ENCODE measurements at places on chromosomes 3 and 15.
A peak's percentile ranks its signal among the peaks of the same experiment; 100 is the strongest.

GRCh38 chr3:65854606-65855304, 184.0 kb downstream of the MAGI1 start:
- no peak for DNase-seq

- no peak for DNase-seq
Measured at GRCh38 chr15:79977431-79978054, 6.5 kb upstream of the BCL2A1 start.

- no peak for DNase-seq
Measured at GRCh38 chr3:43624619-43625305, 3.0 kb upstream of the ANO10 start.

DNA sequence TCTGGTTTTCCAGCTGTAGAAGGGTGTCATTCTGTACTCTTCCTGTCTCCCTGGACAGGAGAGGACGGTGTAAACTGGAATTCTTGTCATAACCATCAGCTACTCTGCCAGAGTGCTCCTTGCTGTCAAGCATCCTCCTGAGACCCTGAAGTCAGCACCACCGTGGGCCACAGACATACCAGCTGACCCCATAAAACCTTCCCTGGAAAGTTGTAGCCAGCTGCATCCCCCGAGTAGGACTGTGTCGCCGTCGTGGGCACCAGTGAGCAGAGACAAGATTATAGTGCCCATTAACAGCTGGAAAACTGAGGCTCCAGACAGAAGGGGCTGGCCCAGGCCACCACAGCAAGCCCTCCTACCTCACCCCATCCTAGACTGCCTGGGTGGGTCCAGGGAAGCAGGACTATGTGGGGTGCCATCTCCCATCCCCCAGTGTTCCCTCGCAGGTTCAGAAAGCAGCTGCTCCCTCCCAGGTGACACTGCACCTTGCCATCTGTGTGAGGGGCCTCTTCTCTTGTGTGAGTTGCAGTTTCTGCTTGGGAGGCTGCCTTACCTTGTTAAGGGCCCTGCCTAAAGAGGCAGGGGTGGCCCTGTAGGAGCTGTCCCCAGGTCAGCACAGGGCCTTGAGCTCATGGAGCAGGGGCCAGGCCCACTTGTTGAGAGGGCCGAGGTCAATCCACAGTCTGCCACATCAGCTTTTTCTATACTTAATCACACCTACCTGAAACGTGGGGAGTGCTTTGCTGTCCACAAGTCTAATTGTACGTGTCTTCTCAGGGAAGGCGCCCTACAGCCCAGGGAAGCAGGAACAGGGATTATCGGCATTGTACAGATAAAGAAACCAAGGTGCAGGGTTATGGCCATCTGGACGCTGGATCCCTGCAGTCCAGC, 191.9 kb upstream of the LINGO1 start:
- no peak for DNase-seq

DNA sequence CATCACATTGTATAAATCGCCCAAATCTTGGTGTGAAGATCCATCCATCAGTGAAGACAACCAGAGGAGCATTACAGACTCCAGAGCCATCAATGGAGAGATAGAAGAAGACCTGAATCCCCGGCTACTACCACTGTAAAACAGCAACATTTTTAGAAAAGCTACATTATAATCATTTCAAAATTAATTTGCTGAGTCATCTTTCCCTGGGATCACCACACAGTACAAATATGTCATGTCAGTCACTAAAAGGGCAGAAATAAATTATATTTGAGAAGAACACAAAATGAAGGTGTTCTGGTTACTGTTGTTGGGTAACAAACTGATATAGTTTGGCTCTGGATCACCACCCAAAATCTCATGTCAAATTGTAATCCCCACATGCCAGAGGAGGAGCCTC, 218.5 kb upstream of the STT3B start:
- DNase-seq: no peak

GRCh38 chr15:64883100-64883581, 28.6 kb upstream of the ANKDD1A start:
- DNase-seq: no peak

DNA sequence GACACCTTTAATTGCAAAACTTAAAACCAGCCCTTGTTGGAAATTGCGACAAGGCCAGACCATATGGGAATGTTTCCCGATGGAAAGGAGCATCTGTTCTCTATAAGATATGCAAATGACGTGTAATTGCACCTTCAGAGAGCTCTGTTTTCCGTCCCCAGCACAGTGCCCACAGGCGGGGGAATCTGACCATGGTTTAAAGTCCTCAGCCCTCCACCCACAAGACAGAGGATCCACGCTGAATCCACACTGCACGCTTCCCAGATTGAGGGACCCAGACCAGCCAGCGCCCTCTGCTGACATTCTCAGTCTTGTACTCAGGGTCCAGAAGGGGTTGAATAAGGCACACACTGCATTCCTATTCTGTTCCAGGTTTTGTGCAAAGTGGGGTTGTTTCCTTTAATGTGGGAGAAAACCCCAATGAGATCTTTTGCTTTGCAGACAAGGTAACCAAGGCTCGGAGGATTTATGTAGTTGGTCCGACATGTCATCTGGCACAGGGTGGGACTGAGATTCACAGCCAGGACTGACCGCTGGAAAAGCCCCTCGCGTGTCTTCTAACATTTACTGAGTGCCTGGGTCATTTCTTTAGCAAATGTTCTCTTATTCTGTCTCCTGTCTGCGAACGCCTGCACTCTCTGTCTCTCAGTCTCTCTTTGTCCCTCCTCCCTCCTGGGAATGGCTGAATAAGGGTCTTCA, 36.8 kb upstream of the KLHL25 start:
- DNase-seq: peak; percentile 79

- DNase-seq: no peak
Measured at GRCh38 chr15:64478863-64479262, 18.5 kb downstream of the ZNF609 start.

- no peak for DNase-seq
Measured at GRCh38 chr3:111758642-111759041, 100.4 kb upstream of the PHLDB2 start.

GRCh38 chr3:30437171-30437601, 169.2 kb upstream of the TGFBR2 start:
- peak; percentile 40 for DNase-seq

DNA sequence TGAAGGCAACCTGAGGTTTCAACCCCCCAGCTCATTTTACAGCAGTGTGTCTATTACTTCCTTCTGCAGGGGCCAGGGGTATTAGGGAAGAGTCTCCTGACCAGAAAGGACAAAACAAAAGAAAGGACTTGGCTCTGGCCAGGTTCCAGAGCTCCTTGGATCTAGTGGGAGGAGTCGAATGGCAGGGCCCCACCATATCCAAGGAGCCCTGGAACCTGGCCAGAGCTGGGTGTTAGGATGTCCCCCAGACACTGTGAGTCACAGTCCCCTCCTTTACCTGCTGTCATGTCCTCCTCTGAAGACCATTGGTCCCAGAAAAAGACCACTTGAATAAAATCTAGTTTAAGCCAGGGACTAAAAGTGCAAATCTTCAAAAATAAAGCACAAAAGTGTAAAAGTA, 113.2 kb downstream of the EEFSEC start:
- DNase-seq: no peak

GRCh38 chr3:175150812-175151401, 291.8 kb downstream of the NAALADL2 start:
- DNase-seq: no peak

DNA sequence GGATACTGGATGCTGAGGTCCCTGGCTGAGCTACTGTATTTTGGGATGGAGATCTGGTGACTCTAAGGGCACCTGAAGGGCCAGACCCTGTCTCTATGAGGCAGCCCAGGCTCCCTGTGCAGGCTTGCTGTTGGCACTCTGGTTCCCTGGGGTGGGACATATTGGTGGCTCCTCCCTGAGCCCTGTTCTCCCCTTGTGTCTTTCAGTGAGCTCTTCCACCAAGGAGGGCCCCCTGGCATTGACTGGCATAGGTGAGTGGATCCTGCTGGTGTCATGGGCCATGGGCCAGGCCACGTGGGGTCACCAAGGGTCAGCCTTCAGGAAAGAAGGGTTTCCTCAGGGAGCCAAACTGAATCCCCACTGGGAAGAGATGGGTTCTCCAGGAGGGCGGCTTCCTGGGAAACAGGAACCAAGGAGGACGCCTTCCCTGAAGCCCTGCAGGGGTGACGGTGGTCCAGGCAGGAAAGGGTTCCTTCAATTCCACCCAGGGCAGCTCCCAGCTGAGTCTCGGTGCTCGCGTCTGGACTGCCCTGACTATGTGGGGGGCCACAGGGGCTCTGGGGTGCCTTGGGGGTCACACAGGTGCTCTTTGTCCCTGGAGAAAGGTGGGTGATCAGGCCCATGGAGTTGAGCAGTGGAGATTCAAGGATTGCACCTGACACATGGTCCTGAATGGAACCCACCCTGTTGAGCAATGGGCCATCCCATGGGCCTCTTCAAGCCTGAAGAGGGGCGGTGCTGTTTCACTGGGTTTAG, 220.4 kb downstream of the SNRPN start:
- DNase-seq: peak; percentile 5

DNA sequence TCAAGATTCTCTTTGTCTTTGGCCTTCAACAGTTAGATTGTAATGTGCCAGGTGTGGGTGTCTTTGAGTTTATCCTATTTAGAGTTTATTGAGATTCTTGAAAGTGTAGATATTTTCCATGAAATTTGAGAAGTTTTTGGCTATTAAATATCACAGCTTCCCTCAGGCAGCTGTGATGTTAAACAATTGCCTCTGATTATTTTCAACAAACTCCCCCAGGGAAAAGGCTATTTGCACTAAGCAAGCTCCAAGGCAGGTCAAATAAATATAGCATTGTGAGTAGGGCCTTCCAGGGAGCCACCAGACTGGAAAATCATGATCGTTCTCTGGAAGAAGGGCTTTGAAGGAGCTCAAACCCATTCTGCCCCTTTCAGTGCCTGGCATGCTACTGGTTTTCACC, 107.0 kb downstream of the EEFSEC start:
- DNase-seq: no peak

- DNase-seq: no peak
Measured at GRCh38 chr3:98692787-98693473, 70.2 kb upstream of the ST3GAL6 start.

GRCh38 chr3:104787306-104787705, 579.4 kb upstream of the ALCAM start:
- DNase-seq: no peak

DNA sequence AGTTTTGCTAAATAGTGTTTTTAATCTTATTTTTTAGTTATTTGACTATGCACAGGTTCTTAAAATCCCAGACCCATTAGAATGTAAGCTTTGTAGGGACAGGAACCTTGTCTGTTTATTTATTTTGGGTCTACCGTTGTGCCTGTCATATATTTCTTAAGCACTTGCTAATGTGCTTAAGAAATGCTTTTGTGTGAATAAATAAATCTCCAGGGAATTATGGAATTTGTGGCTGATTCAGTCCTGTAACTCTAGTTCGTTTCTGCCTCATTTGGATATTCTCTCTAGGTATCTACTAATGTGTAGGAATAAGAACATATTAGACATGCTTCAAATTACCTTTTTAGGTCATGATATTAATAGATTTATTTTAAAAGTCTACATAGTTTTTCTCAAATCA, 161.6 kb downstream of the LPP start:
- no peak for DNase-seq

DNA sequence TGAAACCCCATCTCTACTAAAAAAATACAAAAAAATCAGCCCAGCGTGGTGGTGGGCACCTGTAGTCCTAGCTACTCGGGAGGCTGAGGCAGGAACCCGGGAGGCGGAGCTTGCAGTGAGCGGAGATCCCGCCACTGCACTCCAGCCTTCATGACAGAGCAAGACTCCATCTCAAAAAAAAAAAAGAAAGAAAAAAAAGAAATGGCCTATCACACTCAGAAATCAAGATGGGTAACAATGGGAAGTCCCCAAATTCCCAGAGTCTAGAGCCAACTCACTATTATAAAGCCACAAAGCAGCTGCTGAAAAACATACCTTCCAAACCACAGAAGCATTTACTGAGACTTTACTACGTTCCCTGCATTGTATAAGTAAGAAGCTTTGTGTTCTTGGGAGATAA, 7.5 kb downstream of the HDGFL3 start:
- no peak for DNase-seq

DNA sequence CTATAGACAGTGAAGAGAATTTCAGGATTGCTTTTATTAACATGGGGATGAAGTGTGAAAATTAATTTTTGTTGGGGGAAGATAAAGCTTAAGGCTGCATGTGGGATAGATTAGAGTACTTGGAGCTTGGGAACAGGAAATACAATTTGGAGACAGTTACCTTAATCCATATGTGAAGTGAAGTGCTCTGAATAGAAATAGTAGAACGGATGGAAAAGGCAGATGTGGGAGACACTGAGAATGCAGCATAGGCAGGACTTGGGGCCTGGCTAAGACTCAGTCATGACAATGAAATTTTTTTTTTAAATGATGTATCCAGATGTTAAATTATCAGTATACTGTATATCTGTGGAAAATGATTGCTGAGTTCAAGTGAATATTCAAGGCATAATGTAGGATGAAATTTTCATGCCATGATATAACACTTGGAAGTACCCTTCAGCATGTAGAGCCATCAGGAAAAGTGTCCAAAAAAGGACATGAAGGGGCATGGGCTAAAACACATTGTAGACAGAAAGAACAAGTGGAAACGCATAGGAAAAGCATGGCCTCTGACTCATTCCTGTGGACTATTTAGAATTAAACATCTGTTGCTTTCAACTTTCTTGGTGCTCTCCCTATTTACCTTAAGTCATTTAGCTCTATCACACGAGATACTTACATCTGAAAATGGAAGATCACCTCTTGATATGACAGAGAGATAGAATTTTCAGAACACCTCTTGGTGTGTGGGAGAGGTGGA, 134.8 kb downstream of the RBMS3 start:
- DNase-seq: no peak

GRCh38 chr15:71250936-71251583, 135.8 kb downstream of the THSD4 start:
- DNase-seq: no peak

DNA sequence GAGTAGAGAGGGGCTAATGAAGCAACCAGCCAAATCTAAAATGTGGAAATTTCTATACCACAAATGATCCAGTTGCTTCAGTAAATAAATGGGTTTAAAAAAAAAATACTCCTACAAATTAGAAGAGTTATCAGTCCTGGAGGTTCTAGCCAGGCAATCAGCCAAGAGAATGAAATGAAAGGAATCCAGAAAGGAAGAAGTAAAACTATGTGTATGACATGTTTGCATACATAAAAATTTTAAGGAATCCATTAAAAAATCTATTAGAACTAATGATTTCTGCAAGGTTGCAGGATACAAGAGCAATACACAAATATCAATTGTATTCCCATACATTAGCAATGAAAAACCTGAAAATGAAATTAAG, 9.6 kb downstream of the MESP2 start:
- no peak for DNase-seq
